SK-N-DZ (cell line): ENCODE measurements at places on chromosomes 12 and 14.

- DNase-seq = peak; percentile 96
Measured at GRCh38 chr12:49233842-49234526, 30.9 kb upstream of the TUBA1C start.

- no peak for DNase-seq
Measured at GRCh38 chr12:30357766-30358490, 337.7 kb downstream of the IPO8 start.

- DNase-seq = no peak
Measured at GRCh38 chr14:95268350-95268749, 51.4 kb downstream of the CLMN start.

- DNase-seq = no peak
Measured at GRCh38 chr12:85253853-85254252, 26.2 kb upstream of the ALX1 start.

- no peak for DNase-seq
Measured at GRCh38 chr14:64549791-64550620, at the start of gene PPP1R36. Gene PPP1R36, plus strand, starts transcription at chr14:64549961. Its CDS starts 37 bp downstream, at chr14:64549998.

- DNase-seq = no peak
Measured at GRCh38 chr12:67391034-67391433, 121.9 kb downstream of the CAND1 start.

- DNase-seq = no peak
Measured at GRCh38 chr12:58487678-58488161, 432.6 kb downstream of the LRIG3 start.

DNA sequence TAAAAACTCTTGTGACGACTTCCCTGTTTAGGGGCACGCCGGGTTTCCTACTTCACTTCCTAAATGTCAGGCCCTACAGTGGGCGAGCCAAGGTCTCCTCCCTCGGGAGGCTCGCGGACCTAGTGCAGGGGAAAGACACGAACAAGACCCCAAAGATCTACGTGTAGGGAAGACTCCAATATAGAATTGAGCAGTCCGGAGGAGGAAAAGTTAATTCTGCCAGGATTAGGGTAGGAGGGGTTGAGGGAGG is 564 bp downstream of the ATXN3 start:
- no peak for DNase-seq

- DNase-seq = no peak
Measured at GRCh38 chr14:56297449-56297848, 179.2 kb downstream of the PELI2 start.

- no peak for DNase-seq
Measured at GRCh38 chr12:4829161-4829792, 80.4 kb upstream of the KCNA1 start.

GRCh38 chr12:130266751-130267150 is 70.9 kb upstream of the PIWIL1 start:
- no peak for DNase-seq

GRCh38 chr12:166425-167075 is 47.4 kb downstream of the SLC6A12 start:
- no peak for DNase-seq

DNA sequence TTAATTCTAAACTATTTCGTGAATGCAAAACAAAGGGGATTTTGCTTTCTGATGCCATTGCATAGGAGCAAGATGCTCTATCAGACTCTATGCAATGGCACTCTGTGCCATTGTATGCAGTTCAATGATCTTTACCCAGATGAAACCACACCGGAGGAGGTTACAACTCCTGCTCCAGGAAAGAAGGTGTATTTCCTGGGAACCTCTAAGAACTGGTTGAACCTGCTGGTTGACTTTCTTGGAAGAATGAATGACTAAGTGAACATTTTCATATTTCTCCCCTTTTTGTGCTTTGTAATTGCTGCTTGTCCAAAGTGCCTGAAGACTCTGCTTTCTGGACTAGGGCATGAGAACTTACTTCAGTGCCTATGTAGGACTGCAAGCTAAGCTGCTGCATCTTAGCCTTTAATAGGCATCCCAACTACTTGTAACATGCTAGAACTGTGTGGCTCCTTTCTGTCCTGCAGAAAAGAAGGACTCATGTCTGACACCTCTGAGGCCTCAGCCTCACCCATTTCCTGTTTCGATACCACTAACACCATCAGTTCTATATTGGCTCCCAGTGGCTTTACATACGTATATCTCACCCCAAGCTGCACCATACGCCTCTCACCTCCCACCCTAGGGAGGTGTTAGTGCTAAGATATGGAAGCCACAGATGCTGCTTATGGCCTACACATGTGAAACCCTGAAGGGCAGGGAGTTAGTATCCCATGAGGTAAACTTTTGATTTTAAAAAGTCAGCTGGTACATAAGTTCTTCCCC is 193.5 kb upstream of the CNOT2 start:
- no peak for DNase-seq

DNA sequence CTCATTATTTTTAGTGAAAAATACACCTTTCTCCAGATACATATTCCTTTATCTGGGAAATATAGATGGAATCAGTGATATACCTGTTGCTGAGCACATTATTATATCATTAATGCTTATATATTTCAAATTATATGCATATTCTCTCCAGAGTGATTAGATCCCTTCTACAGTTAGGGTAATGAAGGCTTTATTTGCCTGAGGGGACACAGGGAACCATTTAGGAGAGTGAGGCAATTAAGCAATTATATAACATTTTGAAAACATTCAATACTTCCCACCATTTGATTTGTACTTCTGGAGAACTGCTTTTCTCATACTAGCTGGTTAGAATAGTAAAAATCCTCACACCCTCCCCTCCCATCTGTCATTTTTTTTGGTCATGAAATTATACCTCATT is 212.8 kb upstream of the NOVA1 start:
- DNase-seq = no peak

GRCh38 chr12:9651265-9651729 is 18.2 kb upstream of the CLEC2D start:
- no peak for DNase-seq

GRCh38 chr12:41039461-41039860 is 148.7 kb upstream of the PDZRN4 start:
- no peak for DNase-seq

DNA sequence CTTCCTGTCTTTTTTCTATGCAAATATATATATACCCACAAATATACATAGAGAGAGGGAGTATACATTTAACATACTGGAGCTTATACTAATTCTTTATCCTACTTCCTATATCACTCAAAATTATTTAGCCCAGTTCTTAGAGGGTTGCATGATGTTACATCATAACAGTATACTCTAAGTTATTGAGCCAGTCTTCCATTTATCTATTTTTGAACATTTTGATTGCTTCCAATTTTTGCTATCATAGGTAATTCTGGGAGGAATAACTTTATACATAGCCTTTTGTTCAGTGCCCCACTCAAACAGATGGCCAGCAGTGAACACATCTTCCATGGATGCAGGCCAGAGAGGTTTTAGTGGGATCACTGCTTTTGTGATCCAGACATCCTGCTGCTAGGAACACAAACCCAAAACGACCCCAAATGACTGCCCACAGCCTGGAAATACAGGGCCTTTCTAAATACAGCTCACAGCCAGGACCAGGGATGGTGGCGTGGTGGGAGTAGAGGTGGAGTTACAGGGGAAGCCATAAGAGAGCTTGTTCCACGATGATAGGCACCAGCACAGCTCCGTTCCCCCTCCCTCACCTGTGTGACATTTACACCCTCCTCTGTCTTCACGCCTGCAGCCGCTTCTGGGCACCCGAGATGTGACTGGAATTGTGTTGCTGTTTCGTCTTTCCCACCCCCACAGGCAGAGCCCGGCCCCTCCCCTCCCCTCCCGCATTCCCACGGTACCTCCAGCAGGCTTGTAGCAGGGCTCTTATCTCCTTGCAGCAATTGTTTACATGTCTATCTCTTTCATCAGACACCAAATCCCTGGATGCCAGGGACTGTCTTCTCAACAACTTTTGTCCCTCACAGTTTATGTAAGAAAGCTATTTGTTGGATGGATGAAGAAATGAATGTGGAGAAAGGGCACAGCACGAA is 30.7 kb upstream of the HDAC7 start:
- DNase-seq = no peak

GRCh38 chr12:16297521-16297920 is 20.0 kb upstream of the SLC15A5 start:
- DNase-seq = no peak

DNA sequence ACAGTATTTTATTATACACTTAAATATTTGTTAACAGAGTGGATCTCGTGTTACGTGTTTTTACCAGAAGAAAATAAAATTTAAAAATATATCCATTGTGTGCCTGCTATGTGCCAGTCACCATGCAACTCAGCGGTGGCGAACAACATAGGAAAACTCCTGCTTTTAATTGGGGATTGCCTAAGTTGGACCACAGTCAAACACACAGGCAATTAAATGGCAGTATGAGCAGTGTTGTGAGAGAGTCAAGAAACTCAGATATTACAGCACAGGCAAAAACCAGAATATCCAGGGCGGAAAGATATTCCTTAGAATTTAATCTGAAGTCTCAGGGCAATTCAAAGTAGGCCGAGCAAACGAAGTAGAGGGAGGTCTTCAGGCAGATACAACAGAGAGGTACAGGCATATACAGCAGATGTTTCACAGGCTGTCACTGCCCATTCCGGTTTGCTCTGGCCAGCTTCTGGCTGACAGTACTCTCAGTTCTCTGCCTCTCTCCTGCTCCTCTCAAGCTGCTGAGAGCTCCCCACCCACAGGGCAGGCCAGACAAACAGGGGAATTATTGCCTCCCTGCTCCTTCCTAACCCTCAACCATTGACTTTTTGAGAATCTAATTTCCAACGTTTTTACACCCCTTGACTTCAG is 540.2 kb upstream of the TMEM132C start:
- DNase-seq = no peak

- no peak for DNase-seq
Measured at GRCh38 chr14:56648508-56649301, 69.1 kb downstream of the TMEM260 start.

DNA sequence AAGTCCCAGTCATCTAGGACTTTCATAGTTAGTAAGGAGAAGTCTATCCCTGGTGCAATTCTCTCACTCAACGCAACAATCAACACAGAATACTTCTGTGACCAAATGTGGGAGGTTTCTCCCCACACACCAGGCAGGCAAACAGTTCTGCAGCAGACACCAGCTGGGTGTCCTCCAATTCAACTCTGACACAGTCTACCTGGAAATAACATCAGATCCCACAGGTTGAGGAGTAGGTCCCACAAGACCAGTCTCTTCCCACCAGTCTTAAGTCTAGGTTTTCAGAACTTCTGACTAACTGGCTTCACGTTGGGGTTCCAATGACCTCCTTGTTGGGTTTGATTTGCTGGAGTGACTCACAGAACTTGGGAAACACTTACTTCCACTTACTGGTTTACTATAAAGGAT is 14.8 kb downstream of the ACOT6 start:
- no peak for DNase-seq

DNA sequence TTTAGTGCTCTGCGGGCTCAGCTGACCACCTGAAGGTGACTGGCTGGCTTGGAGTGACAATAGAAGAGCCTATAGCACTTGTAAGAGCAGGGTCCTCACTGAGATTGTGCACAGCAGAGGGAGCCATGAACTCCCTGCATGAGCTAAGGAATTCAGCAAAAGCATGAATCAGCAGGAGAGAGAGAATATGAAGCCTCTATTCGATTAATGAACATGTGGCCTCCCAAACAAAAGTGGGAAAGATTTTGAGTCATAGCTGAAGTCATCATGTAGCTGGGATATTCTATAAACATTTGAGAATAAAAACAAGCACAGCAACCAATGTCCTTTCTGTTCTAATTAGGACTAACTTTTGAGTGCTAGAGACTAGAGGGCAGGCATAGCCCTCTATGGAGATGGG is 626.6 kb downstream of the DIO2 start:
- DNase-seq = no peak

- peak; percentile 62 for DNase-seq
Measured at GRCh38 chr12:85057370-85057963, 21.3 kb downstream of the LRRIQ1 start.

DNA sequence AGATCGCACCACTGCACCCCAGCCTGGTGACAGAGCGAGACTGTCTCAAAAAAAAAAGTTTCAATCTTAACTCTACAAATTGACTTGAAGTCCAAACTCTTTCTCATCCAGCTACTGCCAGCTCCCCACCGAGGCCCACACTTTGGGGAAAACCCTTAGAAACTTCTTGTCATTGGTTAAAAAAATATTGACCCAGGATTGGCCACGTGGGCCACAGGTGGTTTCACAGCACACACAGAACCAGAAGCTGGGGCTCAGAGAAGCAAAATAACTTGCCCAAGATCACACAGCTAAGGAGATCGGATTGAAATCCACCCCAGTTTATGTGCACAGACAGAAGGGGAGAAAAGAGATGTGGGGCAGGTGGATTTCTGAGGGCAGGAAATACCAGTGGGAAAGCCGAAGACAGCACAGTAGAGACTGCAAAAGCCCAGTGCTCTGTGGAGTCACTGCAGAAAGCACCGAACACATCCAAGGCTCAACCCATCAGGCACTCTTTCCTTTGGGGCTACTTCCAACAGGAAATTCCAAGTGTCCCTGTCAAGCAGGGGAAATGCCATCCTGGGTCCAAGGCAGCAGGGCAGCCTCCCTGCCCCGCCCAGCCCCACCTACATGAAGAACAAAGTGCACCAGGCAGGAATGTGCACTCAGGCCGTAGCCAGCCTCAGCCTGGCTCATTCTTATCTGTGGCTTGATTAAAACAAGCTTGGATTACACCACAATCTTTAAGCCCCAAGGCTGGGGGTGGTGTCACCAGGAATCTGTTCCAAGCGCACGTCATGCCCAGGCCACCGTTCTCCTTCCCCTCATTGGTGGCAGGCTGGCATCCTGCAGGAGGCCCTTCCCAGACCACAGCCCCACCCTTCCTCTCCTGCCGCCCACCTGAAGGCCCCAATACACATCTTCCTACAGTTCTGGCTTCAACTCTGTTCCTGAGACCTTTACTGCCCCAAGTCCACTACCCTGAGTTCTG is 72.5 kb downstream of the ITPK1 start:
- DNase-seq = no peak

DNA sequence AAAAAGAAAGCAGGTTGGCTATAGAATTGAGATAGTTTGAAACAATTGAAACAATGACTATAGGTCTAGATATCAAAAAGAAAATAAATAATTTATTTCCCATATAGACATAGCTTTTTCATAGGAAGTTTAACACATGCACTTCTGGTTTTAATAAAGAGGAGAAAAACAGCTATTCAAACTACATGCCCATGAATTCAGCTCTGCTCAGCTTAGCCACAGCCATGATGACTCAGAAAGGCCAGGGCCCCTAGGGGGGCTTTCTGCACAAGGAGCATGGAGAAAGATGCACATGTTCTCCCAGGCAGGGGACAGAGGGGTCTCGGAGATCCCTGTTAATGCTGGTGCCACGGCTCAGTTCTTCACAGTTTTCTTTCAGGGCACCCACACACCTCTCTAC is 114.0 kb downstream of the GALC start:
- DNase-seq = no peak

DNA sequence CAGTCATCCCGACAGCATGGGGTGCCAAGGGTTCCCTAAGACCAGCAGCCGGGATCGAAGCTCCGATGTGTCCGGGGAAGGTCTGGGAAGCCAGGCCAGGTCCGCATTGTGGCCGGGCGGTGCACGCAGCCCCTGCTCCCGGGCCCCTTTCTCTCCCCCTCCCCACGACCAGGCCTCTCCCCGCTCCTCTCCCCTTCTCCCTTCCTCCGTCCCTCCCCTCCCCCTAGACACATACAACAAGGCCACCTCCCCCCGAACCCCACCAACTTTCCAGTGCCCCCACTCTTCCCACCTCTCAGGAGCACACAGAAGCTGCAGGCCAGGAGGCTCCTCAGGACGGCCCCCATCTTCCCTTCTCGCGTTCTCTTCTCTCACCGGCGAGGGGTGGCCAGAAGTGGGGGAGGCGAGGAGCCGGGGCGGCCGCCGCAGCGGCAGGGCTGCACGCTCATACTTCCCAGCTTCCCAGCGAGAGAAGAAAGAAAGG is 413 bp downstream of the LRP6 start:
- DNase-seq = peak; percentile 29

- DNase-seq = no peak
Measured at GRCh38 chr14:32230181-32230580, 27.1 kb upstream of the RNU6-8 start.
